CD4-positive, alpha-beta T cell treated with Interleukin-15 for 4 hours (primary cell): ENCODE measurements at places on chromosomes 2 and 18.

DNA sequence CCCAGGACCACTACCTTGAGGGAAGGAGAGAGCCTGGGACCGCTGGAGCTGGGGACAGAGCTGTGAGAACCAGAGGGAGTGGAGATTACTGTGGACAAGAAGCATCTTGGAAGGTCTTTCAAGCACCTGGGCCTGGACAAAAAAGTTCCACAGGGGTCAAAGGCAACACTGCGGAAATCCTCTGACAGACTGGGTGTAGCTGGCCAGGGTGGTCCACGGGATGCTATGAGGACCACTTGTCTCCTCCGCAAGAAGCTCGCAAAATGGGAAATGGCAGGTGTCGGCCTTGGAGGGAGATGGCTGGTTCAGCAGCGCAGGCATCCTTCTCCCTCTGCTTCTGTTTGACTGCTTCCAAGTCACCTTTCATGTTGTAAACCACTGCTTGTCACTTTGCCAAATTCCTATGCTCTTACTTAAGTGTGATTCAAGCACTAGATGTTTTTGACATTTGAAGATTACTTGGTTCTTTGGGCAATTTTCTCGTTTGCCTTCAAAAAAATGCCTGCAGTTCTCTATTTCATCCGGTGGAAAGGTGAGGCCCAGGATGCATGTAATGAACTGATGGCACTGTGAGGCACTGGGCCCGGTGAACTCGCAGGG, 27.7 kb downstream of the KLHL29 start:
- no peak for DNase-seq

- DNase-seq: no peak
These were observed 99.3 kb downstream of the ROCK1 start for GRCh38 chr18:21012308-21012707.

DNA sequence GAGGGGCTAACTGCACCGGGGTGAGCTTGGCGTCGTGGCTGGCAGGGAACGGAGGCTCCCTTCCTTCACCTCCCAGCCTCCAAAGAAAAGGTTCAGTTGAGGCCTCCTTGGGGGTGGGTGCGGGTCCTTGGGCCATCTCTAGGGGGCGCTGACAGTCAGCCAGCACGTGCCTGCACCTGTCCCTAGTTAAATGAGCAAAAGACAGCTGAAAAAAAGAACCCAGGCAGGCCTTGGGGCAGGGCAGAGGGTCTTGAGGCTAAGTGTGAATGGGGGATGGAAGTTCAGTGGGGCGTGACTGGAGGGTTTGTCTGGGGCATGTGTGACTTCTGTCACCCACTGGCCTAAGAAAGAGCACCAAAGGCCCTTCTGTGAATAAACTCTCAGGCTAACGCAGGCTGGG, 56.4 kb downstream of the ZFP36L2 start:
- DNase-seq: peak; percentile 70

DNA sequence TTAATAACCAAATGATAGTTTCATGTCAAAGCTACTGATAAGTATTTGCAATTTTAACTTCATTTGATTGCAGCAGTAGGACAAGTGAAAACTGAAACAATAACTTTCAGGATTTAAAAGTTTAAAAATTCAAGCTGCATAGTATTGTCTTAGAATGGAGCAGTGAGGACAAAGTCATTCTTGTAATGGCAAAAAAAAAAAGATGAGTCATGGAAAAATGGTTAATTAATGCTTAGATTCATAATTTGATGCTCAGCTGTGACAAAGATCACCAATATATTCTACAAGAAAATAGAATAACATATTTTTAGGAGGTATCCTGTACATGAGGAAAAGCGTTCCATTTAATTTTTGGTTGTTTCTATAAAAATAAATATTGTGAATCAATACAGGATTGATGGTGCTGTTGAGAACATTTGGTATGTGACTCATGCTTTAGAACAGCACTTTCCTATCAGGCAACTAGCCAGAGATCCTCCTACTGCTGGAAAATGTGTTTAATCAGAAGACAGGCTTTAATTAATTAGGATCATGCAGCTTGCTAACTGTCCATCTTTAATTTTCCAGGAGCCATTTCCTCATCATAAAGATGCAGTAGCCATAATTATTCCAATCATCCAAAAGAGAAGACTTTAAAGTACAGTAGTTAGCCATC, 239.0 kb upstream of the MMADHC start:
- DNase-seq: no peak

GRCh38 chr2:72271276-72271614, 123.6 kb upstream of the CYP26B1 start:
- DNase-seq: no peak

GRCh38 chr2:54725343-54726099, 2.1 kb downstream of the EML6 start:
- DNase-seq: no peak

GRCh38 chr2:62578803-62579640, 73.0 kb upstream of the TMEM17 start:
- no peak for DNase-seq
